ENCODE measurements at places on chromosomes 3 and 15.

GRCh38 chr15:70415398-70415797 lies 317.7 kb upstream of the TLE3 start:
- DNase-seq, result no peak

GRCh38 chr15:60215225-60215963 lies 182.4 kb downstream of the ANXA2 start:
- DNase-seq, result no peak

DNA sequence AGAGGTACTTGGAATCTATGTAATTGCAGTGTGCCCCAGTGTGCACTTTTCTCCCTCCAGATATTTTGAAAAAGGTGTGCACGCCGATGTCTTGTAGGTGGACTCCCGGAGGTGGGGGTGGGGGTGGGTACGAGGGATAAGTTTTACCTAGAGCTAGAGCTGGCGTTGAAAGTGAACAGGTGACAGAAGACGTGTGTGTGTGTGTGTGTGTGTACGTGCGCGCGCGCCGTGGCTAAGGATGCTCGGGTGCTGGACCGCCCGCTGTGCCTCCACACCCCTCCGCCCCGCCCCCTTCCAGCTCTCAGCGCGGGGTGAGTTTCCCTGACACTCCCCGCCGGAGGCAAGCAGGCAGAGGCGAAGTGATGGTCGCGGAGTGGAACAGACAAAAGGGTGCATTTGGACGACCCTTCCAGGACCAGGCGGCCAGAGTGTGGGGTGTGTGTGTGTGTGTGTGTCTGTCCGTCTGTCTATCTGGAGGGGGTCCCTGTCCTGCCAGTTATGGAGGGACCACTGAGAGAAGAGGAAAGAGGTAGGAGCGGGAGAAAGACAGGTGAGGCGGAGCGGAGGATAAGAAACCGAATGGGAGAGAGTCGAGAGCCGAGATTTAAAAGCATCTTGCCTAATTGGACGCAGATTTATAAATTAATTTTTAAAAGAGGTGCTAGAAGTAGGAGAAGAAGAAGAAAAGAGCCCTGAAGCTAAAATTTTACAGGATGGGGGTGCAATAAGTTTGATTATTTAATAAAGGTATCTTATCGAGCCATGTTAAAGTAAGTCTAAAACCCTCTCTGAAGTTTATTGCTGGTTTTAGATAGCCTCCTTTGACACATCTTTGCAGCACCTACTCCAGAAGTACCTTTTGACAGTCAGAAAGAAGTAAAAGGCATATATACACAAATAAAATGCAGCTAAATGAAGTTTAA lies 335.8 kb upstream of the THRB start:
- DNase-seq, result no peak

DNA sequence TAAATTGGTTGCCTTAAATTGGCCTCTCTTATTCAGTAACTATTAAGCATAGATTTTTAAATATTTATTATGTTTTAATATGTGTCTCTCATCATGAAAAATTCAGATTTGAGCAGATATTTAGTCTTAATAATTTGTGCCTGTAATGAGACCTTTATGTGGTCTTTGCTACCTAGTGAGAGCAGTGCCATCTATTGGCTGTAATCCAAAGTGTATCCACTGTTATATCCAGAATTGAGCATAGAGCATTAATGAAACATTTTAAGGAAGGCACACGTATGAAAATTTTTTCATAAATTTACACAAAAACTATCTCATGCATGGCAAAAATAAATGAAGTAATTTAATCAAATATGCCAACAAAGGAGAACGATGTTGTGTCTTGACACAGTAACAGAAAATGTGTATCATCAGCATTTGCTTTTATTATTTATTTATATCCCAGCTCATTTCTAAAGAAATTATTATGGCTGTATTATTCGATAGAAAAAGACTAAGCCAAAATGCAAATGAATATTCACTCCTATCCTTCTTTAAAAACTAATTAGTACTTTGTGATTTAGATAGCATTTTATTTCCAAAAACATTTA lies 203.5 kb downstream of the RSRC1 start:
- DNase-seq, result no peak

DNA sequence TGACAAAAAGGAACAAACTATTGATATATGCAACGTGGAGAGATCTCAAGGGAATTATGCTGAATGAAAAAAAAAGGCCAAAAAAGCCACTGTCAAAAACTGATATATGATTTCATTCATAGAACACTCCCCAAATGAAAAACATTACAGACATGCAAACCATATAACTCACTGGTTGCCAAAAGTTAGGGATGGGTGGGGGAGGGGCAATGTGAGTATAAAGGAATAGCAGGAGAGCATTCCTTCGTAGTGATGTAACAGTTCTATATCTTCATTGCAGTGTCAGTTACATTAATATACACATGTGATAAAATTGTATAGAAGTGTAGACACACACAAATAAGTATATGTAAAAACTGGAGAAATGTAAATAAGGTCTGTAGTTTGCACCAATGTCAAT lies 12.2 kb downstream of the GBE1 start:
- no peak for DNase-seq

- no peak for DNase-seq
Observed at GRCh38 chr3:23490459-23490858, 287.3 kb downstream of the UBE2E2 start.

DNA sequence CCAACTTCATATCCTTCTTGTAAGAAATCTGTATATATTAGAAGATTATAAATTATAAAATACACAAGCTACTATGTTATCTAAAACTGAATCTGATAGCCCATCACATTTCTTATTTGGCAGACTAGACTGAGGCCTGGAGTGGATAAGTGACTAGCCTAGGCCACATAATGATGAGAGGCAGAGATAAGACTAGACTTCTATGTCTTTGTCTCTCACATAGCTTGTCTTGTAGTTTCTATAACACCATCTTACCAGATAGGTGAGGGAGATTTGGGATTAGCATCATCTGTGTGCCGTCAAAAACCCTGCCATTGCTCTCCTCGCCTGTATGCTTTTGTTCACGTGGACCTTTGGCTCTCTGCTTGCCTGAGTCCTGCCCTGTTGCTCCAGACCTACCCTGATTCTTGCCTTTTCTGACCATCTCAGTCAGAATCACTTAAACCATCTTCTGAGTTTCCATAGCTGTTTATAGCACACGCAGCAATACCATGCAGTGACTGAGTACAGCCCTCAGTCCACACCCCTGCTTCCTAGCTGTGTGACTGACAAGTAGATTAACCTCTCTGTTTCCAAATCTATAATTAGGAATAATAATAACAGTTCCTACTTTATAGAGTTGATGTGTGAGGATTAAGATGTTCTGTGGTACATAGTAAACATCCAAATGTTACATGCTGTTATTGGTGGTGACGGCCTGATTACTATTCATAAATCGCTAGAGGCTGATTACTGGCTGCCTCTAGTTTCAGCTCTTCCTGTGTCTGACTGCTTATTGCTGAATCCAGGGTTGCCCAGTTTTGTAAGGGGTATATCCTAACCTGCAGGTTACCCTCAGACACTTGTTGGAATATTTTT lies 49.7 kb downstream of the PDE8A start:
- no peak for DNase-seq

DNA sequence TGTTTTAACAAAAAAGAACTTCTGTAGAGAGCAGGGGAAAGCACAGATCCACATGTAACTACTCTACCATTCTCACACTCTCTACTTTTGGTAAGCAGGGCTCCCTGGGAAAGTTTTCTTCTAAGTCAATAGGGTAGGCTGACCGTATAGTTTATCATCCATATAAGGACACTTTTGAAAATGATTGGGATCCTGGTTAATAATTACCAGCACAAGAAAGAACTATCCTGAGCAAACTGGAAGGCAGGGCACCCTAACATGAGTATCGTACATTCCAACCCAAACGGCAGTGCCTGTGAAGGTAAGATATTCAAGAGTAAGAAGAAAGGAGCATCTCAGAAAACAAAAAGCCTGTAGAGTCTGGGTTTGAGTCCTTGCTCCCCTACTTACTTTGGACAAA lies 22.1 kb downstream of the SUSD5 start:
- DNase-seq, result no peak

DNA sequence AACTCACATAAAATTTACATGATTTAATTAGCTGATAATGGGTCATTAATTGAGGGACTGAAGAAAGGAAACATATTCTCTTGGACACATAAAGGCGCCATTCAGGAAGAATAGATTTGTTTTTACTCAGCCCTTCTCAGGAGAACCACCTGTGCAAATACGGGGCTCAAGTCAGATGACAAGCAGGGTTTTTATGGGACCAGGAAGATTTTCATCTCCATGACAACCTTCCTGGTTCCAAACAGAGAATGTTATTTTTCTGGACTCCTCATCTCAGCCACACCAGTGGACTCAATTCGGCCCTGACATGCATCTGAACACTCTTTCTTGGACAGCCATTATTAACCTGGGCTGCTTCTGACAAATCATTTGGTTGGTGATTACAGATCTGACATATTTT lies 120.5 kb downstream of the PDZRN3 start:
- no peak for DNase-seq

Data from GM06990 (cell line).